ENCODE measurements at places on chromosomes 5 and 9.

DNA sequence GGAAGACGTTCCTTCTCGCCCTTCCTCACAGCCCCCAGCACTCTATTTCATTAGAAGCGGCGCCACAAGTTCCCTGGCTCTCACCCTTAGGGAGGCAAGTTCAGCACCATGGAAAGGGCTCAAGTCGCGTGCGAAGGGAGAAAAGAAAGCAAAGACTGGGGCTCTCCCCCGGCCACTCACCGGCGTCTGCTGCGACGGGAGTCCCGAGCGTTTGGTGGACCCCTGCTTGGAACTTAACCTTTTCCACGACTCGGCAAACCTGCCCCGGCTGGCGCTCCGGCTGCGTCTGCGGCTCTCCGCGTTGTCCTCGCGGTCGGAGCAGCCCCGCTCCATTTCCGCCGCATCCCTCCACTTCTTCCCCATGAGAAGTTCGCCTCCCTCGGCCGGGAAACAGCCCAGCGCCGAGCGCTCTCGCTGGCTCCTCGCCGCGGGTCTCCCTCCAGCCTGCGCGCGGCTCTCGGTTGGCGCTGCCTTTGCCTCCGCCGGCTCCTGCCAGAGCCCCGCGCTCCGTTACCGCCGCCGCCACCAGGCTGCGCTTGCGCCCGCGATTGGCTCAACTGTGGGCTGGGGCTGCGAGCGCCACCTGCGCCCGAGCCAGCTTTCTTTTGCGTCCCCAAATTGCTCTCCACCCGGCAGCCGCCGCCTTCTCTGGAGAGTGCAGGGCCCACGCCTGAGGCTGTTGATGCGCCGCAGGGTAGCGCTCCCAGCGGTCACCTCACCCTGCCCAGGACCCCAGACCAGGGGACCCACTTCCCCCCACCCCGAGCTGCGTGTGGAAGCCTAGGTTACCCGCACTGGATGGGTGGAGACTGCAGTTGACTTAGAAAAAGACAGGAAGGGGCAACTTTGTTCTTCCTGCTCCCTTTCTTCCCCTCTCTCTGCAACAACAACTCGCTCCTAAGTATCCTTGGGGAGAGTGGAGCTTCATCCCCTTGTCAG is 321.6 kb downstream of the CEMIP2 start:
- peak; percentile 54 for DNase-seq

DNA sequence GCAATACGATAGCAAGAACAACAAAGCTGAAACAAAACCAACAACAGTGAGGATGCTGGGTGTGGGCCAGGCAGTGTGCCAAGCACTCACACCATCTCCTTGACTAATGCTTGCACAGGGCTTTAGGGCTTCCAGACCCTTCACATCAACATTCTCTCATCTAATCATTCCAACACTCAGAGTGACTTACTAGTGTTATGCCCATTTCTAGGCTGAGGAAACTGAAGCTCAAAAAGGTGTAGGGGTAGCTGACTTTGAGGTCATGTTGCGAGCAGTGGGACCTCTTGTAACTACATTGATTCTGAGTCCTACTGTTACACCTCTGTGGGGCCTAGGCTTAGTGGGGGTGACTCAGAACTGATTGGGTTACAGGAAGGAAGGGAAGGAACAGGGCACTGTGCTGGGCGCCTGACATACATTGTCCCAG is 9.7 kb downstream of the ANGPTL2 start:
- no peak for DNase-seq

GRCh38 chr5:5499442-5499841 is 77.0 kb downstream of the ICE1 start:
- DNase-seq = no peak

GRCh38 chr5:17455942-17456341 is 42.1 kb upstream of the TAF11L2 start:
- DNase-seq = no peak

- no peak for DNase-seq
Measured at GRCh38 chr5:51651889-51652288, 268.6 kb downstream of the ISL1 start.

- DNase-seq = no peak
Measured at GRCh38 chr5:27705661-27706060, 667.3 kb upstream of the CDH9 start.

- no peak for DNase-seq
Measured at GRCh38 chr5:132408965-132409364, 39.5 kb downstream of the SLC22A5 start.

- no peak for DNase-seq
Measured at GRCh38 chr5:76689321-76690036, 26.4 kb upstream of the F2R start.

DNA sequence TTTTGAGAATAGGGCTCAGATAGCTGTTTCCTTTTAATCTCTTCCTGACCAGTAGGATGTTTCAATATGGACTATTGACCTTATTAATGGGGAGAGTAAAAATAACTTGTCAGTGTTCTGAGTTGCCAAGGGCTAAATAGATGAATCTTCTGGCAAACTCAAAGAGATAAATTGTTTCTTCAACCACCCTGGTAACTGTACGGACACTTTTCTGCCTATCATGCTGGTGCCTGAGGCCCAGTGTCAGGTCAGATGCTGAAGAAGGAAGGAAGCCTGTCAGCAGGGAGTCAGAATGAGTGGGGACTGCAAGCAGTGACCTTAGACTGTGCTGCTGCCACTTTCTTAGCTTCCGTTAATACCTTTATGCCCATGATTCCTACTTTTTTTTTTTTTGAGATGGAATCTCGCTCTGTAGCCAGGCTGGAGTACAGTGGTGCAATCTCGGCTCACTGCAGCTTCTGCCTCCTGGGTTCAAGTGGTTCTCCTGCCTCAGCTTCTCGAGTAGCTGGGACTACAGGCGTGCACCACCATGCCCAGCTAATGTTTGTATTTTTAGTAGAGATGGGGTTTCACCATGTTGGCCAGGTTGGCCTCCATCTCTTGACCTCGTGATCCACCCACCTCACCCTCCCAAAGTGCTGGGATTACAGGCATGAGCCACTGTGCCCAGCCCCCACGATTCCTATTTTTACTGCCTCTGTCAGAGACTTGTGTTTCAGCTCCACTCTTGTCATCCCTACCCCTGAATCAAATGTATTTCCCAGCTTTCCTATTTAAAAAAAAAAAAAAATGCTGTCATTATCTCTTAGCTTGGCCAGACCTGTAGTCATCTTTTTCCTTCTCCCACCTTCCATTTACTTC is 33.7 kb downstream of the TGFBR1 start:
- no peak for DNase-seq

- no peak for DNase-seq
Measured at GRCh38 chr9:118991366-118992285, 377.6 kb downstream of the BRINP1 start.

- DNase-seq = no peak
Measured at GRCh38 chr9:36315283-36315682, 57.0 kb upstream of the GNE start.

DNA sequence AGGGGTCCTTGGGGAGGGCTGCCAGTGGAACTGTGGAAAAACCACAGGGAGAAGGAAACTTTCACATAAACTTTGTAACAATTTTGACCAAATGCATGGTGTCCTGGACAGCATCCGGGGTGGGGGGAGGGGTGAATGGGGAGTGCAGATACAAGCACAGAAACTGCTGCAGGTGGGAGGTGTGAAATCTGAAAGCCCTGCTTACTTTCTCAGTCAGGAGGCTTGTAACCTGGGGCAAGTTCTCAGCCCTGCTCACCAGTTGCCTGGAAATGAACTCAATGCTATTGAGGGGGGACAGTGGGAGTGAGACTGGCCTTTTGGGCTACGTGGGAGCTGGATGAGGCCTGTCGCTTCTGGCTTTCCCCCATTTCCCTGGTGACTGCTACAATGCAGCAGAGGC is 694.5 kb upstream of the ZNF608 start:
- DNase-seq = no peak

DNA sequence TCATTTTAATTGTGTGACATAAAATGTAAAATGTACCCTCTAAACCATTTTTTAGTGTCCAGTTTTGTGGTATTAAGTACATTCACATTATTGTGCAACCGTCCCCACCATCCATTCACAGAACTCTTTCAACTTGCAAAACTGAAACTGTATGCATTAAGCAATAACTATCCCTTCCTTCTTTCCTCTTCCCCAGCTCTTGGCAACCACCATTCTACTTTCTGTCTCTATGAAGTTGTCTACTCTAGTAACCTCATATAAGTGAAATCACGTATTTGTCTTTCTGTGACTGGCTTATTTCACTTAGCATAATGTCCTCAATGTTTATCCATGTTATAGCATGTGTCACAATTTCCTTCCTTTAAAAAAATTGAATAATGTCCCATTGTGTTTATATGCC is 142.4 kb downstream of the C9orf152 start:
- DNase-seq = no peak

- DNase-seq = no peak
Measured at GRCh38 chr9:14909181-14909580, 1.0 kb downstream of the FREM1 start.

GRCh38 chr9:89435071-89435823 is 62.7 kb downstream of the SEMA4D start:
- peak; percentile 67 for DNase-seq

- DNase-seq = no peak
Measured at GRCh38 chr9:133800266-133800665, 62.1 kb upstream of the SARDH start.

DNA sequence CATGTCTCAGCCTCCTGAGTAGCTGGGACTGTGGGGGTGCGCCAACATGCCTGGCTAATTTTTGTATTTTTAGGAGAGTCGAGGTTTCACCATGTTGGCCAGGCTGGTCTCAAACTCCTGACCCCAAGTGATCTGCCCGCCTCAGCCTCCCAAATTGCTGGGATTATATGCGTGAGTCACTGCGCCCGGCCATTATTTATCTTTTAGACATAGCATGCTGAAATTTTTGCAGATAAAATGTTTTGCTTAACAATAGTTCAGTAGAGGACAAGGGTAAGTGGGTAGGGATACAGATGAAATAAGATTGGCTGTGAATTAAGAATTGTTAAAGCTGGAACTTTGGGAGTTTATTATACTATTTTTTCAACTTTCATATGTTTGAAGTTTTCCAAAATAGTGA is 150.8 kb upstream of the GRHPR start:
- no peak for DNase-seq

DNA sequence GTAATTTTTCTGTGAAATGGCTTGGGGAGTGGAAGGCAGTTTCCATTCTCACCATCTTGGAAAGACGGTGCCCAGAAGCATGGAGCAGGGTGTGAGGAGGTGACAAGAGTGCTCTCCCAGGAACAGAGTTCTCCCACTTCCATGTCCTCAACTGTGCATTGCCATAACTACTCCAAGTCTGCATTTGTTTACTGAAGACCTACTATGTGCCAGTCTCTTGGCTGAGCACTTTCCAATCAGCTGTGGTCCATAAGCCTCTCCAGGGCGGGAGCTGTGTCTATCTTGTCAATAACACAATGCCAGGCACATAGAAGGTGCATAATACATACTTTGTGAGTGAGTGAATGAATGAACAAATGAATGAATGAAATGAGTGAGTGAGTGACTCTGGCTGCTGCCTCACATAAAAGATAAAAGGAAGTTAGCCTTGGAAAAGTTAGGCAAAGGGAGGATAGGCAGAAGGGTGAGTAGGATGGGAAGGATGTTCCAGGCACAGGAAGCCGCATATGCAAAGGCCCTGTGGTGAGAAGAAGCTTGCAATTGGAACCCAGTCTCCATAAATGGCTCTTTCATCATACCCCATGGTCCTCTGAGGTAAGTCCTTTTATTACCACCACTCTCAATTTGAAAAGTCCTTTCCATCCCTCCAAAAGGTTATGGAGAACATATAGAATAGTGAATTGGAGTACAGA is 31.3 kb upstream of the SH3PXD2B start:
- no peak for DNase-seq

GRCh38 chr9:130306823-130307666 is 41.5 kb downstream of the HMCN2 start:
- no peak for DNase-seq

DNA sequence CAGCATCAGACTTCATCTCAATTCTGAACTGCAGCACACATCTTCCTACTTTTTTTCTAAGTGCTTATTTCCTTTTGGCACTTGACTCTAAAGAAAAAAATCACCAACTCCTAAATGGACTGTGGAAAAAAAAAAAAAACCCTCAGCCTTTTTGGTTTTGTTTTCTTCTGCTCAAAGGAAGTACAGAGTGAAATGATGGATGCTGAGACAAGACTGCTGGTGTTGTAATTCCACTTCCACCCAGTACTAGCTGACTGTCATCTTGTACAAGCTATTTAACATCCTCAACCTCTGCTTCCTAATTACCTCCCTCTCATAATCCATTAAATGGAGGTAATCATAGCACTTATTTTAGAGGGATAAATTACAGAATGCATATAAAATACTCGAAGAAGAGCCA is 171.5 kb upstream of the GNA14 start:
- DNase-seq = no peak

DNA sequence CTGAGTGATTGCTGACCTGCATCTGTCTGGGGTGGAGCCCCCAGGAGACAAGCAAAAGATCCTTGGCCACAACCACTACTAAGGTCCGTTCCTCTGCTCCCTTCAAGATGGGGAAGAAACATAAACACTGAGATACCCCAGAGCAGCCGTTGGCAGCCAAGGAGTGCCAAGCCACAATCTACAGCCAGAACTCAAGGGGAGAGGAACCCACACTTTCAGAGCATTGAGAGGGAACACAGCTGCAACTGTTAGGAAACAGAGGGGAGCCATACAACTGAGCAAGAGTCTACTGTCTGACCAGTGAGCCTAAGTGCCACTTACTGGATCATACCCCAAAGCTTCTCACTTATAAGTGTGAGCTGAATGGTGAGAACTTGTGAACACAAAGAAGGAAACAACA is 44.6 kb upstream of the ADRB2 start:
- no peak for DNase-seq

DNA sequence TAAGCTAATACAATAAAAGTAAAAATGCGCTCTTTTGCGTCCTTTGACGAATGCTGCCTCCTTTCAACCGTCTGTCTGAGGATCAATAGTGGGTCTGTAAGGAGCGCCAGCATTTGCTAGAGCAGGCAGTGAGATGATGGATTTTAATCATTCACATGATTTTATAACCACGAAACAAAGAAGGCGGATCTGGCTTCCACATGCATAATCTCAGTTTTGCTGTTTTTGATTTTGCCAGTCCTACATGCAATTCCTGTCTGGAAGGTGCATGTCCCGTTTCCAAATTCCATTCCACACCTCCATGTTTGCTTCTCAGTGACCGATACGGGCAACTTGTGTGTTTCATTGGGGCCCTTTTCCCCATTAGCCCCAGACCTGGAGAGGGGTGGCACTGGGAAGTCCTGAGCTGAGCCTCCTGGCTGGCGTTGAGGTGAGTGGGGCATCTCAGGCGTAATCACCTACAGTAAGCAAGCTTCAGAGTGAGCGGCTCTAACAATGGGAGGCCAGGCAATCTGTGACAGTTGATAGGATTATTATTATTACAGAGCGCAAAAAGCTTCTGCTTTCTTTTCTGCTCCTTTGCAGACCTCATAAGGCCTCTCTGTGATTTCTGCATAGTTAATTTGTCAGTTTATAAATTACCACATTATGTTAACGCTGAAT is 405.4 kb downstream of the ZSWIM6 start:
- DNase-seq = no peak

- no peak for DNase-seq
Measured at GRCh38 chr9:4287386-4287785, 12.5 kb downstream of the GLIS3 start.

DNA sequence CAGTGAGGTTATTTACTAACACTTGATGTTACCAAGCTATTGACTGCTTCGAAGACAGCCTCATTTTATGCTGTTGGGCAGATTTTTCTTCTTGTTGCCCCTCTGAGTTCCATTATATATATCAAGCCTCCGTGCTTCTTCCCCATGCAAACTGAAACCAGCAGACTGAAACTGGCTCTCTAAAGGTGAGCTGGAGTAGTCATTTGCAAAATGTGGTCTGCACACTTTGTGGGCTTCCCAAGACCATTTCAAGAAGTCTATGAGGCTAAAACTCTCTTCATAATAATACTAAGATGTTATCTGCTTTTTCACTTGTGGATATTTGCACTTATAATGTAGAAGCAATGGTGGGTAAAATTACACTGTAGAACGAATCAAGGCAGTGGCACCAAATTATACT is 13.9 kb downstream of the SLC36A1 start:
- DNase-seq = no peak

Measured in Caco-2 (cell line).